ENCODE measurements at places on chromosomes 7 and 10.

GRCh38 chr10:99394761-99395386 is 35.5 kb downstream of the GOT1 start:
- no peak for DNase-seq

GRCh38 chr10:18341055-18341454 is 200.8 kb downstream of the CACNB2 start:
- DNase-seq: no peak

- no peak for DNase-seq
Measured at GRCh38 chr10:89888321-89889070, 187.1 kb downstream of the KIF20B start.

GRCh38 chr7:81175275-81175940 is 256.6 kb upstream of the SEMA3C start:
- no peak for DNase-seq

DNA sequence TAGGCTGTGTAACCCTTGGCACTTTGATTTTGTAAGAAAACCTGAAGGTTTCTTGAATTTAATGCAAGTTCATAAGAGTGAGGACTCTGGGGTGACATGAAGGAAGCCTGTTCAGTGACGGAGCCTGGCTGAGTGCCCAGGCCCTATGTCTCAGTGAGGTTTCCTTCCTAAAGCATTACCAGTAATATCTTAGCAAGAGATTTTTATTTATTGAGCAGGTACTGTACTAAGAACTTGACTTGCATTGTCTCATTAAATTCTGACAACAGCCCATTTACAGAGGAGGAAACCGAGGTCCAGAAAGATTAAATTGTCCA is 197.2 kb downstream of the HECW1 start:
- no peak for DNase-seq

All from AG20443 (cell line).